Kidney (tissue), 22 donors: ENCODE measurements at places on chromosomes 13 and 19. TPM values are rescaled to one million over a fixed set of nuclear protein-coding genes. Genes with fewer than 3 reads are reported as not detected.

PCDH9 gene
- total RNA-seq = 9.5 TPM

RNF113B gene
- total RNA-seq = not detected

RFX1 gene
- total RNA-seq = 17.9 TPM

PPP6R1 gene
- 61.6 TPM for total RNA-seq

KLK4 gene
- total RNA-seq = not detected

CGB3 gene
- not detected for total RNA-seq

- DNase-seq = no peak
These were observed 19.0 kb downstream of the CD177 start for GRCh38 chr19:43372462-43372861.

DNA sequence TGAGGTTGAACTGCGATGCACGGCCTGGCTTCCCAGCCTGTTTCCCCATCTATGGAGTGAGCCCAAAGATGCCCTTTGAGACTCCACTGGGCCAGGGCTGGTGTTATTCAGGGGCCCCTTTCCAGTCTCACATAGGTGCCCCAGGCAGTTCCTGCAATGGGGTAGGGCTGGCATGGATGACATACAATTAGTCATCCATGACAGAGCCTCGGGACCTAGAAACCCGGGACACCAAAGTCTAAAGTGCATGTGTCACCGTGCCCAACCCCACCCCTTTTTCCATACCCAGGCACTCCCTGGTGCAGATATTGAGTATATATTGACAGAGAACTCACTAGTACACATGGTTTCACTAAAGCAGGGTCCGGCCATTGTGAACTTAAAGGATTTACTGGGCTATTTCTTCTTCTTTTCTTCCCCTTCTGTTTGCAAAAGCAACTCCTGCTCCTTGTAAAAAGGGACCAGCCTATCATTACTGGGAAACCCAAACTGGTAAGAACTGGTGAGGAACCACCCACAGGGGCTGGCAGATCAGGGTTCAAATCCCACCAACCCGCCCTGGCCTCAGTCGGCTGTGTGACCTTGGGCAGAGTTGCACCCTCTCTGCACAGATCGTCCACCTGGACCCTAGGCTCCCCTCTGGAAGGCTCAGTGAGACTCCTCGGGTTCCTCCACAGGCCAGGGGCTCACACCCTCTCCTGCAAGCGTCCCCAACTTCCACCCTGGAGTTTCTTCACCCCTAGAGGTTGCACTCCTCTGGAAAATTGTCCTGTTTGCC, 2.7 kb downstream of the B3GNT3 start:
- DNase-seq = peak; percentile 65

DNA sequence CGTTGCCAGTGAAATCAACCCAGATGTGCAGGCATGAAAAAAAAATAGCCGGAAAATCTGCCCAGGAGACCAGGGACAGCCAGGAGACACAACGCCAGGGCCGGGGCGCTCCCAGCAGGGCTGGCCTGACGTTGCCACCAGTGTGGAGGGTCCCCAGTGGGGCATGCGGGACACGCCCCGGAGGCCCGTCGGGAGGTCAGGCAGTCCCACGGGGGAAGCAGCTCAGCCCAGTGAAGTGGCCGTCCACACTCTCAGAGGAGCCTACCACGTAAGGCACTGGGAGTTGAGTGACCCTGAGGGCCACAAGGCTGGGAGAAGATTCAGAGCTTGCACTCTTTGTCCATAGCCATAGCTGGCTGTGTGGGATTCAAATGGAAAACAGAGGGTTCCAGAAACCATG, 53.2 kb upstream of the GAS6 start:
- no peak for DNase-seq

- no peak for DNase-seq
These were observed 3.0 kb downstream of the ENOX1 start for GRCh38 chr13:43783820-43784219.

DNA sequence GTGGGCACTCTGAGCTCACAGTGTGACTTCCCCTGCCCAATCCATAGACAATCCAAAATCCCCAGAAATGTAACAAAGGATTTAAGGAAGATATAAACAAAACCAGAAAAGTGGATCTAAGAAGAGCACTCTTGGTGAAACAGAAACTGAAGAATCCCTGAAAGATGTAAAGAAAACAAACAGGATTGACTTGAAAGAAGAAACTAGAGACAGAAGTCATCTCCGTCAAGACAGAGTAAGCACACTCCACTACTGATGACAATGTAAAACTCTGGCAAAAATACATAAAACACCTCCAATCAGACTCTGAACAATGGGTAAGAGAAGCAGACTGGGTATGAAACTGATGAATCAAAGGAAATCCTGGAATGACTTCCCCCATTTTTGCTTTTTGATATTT, 13.5 kb downstream of the TUBGCP3 start:
- no peak for DNase-seq

DNA sequence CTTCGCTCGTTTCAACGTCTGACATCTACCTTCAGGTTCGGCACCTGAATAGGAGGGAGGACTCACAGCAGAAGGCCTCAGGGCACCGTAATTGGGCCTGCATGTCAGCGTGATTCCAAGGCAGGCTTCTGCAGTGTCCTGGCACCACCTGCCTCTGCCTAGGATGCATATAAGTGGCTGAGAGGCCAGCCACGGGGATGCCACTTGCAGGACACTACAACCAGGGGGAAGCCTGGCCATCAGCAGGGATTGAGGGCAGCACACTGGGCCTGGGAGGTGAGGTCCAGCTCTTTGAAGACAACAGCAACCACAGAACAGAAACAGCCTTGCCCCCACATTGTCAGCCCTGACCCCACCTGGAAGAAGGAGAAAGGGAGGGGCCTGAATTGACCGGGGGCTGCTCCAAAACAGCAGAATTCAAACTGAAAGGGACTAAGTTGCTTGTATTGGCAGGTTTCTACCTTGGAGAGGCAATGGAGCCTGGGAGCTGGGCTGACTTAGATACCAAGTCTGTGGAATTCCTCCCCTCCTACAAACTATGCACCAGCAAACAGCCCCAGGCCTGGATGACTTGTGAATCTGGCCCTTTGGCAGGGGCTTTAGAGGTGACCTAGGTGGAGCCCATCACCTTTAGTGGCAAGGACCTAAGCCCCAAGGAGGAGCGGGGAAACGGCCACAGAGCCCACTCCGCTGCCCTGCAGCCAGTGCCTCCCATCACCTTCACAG, 34.1 kb upstream of the POMP start:
- no peak for DNase-seq

DNA sequence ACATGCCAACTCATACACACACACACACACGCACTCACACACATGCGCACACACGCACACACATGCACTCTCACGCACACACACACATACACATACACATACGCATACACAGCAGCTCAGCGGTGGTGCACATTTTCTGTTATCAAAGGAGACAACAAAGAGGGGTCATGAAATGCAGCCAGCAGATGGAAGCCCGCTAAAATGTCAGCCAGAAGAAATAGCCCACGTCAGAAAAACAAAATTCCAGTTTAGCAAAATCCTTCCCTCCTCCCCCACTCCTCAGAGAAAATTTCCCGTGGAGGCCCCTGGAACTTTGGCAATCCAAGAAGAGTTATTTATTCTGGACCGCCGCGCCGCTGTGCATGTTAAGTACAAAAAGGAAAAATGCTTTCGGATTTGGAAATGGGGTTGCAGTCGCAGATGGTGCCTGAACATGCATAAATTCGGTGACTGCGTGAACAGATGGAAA, 114.6 kb upstream of the VSTM2B start:
- no peak for DNase-seq

DNA sequence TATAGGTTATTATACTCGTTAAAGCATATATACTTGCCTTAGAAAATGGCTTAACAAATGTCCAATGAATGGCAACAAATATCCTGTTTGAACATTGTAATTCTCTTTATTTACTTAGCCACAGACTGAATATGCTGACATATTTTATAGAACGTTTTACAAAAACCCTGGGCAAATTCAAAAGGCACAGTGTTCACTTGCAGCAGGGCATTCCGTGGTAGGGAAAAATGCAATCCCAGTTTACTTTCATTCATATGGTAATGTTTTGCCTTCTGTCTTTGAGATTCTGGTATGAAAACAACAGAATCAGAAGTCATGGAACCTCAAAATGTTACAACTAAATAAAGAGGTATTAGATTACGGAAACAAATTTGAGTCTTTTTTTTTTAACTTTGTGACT, 56.2 kb upstream of the MYCBP2 start:
- no peak for DNase-seq

DNA sequence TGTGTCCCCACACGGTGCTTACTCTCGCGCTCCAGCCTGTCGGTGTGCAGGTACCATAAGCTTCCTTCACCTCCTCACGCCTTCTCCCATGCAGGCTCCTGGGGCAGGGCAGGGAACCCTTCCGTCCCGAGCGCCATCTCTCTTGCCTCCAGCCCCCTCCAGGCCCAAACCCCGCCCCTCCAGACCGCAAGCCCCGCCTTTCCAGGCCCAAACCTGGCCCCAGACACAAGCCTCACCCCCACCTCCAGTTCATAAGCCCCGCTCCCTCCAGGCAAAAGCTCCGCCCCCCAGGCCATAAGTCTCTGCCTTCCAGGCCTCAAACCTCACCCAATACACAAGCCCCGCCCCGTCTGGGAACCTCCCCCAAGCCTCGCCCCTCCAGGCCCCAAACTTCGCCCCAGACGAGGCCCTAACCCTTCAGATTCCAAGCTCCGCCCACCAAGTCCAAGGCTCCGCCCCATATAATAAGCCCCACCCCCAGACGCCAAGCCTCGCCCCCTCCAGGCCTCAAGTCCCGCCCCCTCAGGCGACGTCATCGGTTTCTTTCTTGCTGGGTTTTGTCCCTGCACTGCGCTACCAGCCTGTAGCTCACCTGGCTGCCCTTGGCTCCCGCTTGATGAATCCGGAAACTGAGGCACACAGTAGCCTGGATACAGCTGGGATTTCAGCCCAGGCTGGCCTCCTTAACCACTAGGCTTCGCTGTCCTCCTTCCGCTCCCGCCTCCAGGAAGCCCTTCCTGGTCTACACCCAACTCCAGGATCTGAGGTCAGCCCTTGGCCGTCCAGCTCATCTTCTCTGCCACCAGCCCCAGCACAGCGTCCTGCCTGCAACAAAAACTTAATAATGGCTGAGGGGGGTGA, 16.1 kb downstream of the MKNK2 start:
- no peak for DNase-seq

DNA sequence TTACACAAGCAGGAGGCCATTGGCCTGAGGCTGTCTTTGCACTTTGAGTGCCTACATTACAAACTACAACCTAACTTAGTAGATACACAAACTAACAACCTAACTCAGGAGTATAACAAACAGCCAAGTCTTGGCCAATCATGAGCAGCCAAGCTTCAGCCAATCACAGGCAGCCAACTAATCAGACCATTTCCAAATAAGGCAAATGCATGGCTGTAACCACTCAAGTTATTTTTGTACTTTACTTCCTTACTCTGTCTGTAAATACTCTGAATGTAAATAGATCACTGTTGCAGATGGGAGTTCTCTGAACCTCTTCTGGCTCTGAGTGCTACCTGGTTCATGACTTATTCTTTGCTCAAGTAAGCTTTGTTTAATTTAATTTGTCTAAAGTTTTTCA, 748.1 kb upstream of the SGCG start:
- DNase-seq = no peak

DNA sequence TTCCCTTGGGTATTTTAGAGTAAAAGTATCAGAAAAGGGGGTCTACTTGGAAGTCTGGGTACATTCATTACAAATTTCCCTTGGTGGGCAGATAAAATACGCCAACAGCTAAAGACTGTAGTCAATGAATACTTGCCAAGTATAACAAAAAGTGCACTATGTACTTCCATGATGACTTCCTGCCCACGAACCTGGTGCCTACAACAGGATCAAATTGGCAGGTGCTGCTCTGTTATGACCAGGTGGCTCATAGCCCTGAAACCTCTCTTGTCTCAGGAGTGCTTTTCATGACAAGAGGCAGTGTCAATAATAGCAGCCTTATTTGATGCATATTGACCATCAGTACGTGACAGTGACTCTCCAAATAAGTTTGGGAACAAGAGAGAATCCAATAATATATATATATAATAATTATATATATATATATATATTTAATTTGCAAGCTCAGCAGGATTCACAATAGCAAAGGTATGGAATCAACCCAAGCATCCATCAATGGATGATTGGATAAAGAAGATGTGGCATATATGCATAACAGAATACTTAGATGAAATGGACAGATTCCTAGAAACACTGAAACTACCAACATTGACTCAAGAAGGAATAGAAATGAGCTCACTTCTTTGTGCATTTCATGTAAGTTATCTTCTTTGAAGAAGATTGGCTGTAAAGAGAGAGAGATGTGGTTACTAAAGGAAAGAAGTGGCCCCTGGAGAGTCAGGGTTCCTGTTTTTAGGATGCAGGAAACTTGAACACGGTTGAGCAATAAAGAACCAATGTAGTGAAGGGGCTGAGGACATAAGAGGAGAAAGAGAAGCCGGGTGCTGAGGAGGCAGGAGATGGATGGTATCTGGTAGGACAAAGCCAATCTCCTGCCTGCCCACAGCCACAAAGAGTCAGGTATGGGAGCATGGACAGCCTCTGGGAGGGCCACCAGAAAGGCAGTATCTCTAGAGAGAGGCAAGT, 52.0 kb upstream of the GTF2F2 start:
- no peak for DNase-seq
